ENCODE measurements at places on chromosomes 3 and 15.
A peak's percentile ranks its signal among the peaks of the same experiment; 100 is the strongest.

DNA sequence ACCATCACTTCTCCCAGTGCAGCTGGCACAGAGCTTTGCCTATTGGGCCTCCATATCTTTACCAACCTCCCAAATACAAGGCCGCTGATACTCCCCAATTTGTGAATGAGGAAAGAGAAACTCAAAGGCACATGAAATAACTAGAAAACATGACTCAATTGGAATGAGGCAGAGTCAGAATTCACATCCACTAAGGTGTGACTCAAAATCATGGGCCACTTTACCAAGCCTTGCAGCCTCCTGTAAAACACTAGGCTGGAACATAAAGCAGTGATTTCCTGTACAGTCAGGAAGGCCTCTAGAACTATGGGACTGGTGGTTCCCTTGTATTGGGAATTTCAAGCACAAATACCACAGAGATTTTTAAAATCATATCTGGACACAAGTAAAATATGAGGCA lies 128.6 kb downstream of the DCLK3 start:
- no peak for DNase-seq

DNA sequence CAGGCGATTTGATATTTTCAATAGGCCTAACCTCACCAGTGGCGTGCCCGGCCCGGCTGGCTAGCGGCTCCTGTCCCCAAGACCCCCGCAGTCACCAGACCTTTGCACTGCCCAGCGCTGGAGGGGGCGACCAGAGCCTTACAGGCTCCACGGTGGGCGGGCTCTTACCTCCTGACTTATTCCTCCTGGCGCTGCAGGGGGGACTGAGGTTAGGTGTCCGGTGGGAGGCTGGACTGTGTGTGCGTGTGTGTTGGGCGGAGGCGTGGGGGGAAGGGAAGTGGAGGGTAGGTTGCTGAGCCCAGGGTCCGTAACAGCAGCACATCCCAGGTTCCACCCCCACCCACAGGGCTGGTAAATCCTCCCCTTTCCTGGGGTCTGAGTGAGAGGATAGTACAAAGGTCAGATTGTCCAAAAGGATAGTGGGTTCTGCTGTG lies 27.5 kb upstream of the THRB start:
- DNase-seq = no peak

DNA sequence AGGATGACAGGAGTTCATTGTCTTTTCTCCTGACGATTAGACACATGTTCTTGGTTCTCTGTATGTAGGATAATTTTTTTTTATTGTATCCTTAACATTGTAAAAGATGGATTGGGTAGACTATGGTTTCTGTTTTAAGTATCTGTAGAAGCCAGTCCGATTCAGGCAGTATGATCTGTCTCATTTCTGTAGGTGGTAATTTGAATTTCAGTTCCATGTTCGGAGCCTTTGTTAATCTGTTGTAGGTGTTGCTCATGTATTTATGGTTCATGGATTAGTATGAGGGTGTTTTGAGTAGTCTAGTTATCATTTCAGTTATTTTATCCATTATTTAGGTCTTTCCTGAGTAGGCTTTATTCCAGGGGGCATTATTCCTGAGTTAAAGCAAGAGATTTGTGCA lies 32.4 kb upstream of the MME start:
- no peak for DNase-seq

GRCh38 chr3:106692624-106693023 lies 684.6 kb upstream of the CCDC54 start:
- no peak for DNase-seq

DNA sequence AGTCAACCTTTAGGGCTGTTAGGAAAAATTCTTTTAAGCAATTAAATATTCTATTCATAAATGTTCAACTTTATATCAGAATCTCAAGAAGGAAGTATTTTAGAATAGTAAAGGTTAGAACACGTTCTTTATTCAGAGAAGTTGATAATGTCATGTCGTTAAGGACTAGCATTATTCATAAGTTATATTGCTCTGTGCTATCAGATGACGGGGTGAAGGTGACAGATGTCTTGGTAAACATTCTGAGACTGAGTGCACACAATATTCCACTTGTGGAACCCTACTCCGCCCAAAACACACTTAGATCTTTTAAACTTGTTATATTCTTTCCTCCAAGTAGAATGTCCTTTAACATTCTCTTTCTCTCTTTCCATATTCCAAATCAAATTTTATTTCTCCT lies 7.9 kb downstream of the AP4E1 start:
- DNase-seq = no peak

GRCh38 chr15:84400820-84401219 lies 165.2 kb downstream of the GOLGA6L4 start:
- DNase-seq = no peak

DNA sequence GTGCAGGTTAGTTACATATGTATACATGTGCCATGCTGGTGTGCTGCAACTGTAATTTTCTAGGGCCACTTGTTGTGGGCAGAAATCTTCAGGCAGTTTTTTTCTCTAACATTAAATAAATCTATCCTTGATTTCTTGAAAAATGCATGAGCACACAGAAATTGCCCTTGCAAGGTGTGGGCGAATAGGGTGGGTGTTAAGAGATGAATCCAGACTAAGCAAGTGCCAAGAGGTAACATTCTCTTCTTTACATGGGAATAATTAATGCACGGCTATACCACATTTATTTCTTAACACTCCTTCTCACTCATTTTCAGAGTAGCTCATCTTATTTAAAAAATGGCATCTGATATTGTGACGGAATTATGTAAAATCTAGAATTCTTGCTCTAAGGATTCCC lies 719.6 kb downstream of the AGBL1 start:
- no peak for DNase-seq

DNA sequence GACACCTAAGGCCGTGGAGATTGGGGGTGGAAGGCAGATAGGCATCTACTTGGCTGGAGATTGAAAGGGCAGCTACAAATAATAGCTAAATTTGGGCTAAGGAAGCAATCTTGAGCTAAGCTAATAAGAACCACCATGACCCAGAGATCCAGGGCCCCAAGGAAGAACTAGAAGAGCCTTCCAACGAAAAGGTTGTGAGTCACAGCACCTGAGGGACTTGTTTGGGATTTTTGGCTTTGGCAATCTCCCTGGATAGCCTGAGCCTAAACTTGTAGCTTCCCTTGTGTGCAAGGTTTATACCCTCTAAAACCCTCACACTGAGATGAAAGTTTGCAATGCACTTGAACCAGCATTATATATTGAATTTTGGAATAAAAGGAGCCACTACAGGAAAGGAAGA lies 364.0 kb upstream of the IL12A start:
- no peak for DNase-seq

GRCh38 chr3:133955892-133956291 lies 60.2 kb upstream of the RAB6B start:
- no peak for DNase-seq

DNA sequence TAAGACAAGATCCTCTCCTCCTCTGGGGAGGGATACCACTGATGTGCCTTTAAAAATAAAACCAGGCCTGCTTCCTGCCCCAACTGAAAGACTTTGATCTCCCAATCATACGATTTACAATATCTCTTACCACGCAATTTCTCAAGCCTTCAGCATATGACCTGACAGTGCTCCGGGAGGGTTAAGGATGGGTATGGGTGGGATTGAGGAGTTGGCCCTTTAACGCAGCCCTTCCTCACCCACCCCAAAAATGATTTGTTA lies 67.4 kb downstream of the LRIG1 start:
- DNase-seq = no peak

DNA sequence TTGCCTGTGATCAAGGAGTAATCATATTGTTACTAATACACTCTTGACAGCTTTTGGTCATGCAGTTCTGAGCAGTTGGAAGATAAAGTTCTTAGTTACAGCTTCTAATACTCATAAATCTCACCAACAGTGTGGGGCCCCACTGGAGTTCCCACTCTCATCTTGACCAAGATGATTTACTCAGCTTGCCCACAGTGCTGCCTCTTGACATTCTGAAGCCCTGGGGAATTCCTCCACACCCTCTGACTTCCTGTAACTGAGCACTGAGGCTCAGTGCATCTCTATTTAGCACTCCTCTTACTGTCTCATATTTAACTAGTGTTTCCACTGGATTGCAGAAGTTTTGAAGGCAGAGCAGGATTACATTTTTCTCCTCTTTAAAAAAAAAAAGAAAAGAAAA lies 1.9 kb upstream of the ARL6IP5 start:
- DNase-seq = no peak

- peak; percentile 57 for DNase-seq
Observed at GRCh38 chr15:69468241-69469121, 15.9 kb downstream of the RPLP1 start.

DNA sequence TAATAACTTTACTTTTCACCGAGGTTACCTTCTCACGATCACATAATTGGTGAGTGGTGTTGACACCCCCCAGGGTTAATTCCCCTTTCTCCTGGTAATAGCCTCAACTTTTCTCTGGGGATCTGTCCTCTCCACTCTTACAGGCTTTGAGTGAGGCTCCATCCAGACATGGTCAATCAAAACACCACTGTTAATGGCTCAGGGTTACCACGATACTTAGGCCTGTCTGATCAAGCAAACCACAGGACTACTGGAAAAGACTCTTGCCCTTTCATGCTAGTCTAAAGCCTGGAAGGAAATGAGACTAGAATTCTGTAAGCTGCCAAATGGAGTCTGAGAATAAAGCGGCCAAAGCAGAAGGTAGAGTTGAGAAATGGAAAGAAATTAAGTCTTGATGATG lies 56.5 kb upstream of the STT3B start:
- DNase-seq = no peak

DNA sequence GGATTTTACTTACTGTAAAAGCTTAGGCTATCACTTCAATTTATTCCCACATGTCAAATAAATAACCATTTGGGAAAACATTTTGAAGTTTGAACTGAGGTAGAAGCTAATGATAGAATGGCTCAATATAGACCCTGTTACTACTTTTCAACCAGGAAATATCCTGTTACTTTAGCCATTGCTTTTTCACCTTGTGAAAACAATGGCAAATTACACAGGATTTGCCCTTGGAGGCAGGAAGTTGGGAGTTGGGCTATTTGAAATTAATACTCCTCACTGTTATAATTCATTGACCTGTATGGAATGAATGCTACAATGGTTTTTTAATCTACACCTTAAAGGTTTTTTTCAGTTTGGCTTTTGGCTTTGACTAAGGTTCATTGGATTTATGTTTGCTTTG lies 98.1 kb upstream of the UBE2E2 start:
- DNase-seq = no peak

Measured in stimulated activated CD4-positive, alpha-beta T cell treated with anti-CD3 and anti-CD28 coated beads, Interleukin-1b, Interleukin-23, amount 100 ng/mL, for 24 hours (primary cell).